ENCODE measurements at places on chromosomes 2 and 18. TPM values are rescaled to one million over a fixed set of nuclear protein-coding genes. Genes with fewer than 3 reads are reported as not detected.

The CNDP2 gene
- 308 TPM for polyA plus RNA-seq

The CAVIN2 gene
- polyA plus RNA-seq = 39.7 TPM

The DOK6 gene
- polyA plus RNA-seq = 20.7 TPM

GRCh38 chr2:143736904-143737303, 607.7 kb downstream of the ARHGAP15 start:
- DNase-seq = no peak

DNA sequence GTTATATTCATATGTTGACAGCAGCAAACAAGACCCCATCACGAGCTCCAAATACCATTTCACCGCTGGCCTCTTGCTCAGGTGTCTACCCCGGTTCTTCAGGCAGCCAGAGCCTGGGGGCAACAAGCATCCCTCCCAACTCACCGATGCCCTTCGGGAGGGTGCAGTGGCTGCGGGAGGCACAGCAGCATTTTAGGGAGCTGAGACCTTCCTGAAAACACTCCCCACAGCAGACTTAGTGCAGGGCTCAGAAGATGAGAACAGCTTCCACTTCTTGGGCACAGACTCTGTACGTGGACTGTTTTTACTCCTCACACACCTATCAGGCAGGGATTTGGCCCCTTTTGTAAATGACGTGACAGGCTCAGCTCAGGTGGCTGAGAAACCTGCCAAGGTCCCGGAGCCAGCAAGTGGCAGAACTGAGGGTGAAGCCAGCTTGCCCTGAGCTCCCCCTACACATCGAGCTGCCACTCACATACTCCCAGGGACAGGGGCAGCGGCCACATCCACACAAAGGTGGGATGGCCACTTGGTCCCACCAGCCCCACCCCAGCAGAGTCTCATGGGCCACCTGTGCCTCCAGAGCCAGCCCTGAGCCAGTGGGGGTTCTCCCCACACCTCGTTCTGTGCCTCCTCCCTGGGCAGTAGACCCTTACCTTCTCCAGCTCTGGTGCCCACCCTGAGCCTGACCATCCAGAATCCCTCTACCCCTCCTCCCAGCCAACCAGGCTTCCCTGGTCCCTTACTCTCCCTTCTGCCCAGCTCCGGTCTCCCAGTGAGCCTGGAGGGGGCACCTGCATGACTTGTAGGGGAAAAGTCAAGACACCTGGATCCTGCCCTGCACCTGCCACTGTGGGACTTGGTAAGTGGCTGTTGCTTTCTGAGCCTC, 28.5 kb downstream of the CYP27C1 start:
- DNase-seq = no peak

The MYO7B gene
- 22.3 TPM for polyA plus RNA-seq

The ICA1L gene
- polyA plus RNA-seq = 12.8 TPM

DNA sequence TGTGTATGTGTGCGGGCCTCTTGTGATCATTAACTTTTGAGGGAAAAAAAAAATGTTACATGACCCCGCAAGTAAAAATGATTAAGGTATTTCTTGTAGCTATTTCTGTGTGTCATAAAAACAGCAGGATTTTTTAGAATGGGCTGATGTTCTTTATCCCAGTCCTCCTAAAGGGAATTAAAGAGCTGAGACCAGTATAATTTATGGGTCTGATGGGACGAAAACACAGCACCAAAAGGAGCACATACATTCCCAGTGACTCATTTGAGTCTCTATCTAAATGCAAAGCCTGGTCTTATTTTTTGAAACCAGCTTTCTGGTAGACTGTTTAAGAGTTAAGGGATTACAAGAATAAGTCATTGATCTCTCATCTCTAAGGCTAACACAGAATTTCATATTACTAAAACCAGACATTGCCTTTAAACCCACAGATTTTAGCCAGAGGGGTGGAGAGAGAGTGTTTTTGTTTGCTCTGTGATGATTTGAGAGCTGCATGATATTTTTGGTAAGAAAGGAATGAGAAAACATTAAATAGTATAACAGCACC, 342.3 kb upstream of the EPHA4 start:
- DNase-seq = no peak
